ENCODE measurements at places on chromosomes 6 and 20.

DNA sequence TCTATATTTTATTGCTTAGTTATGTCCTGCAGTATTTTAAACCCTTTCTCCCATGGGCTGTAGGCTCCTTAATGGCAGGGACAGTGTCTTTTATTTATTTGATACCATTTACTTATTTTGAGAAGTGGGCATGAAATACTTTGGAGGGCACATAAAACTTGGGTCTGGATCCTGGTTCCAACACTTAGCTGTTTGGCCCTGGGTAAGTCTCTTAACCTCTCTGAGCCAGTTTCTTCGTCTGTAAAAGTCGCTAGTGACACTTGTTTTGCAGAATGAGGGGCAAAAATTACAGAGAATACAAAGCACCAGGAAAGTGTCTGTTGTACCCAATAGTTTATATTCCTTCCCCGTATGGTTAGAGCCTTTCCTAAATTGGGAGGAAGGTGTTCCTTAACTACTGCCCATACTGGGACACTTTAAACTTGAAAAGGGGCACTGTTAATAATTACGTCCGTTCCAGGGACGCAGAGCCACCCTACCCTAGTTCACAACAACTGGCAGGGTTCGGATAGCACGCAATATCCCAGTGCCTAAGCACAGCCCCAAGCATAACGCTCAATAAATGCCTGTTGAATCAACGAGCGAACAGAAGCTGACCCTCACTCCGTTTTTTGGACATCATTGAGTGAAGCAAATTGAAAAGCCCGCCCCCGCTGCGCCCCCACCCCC, 6.0 kb upstream of the ARMC12 start:
- DNase-seq = no peak

DNA sequence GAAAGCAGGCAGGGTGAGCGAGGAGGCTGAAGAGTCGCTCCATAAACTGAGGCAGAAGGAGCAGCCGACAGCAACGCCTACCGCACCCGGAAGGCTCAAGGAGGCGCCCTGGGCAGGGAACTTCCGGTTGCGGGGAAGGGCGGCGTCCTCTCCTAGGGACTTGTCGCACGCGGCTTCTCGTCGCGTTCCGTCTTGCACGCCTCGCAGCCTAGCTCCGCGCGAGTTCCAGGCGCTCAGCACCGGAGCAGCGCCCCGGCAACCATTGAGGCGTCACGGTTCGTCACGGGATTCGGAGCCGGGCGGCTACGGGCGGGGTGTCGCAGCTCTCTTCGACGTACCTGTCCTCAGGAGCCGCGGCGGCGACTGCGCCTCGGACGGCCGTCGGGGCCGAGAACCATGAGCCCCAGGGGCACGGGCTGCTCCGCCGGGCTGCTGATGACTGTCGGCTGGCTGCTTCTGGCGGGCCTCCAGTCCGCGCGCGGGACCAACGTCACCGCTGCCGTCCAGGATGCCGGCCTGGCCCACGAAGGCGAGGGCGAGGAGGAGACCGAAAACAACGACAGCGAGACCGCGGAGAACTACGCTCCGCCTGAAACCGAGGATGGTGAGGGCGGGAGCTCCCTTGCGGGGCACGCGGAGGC, at the start of gene SPACA1:
Gene SPACA1, plus strand, starts transcription at position 332 of the 641 bp plus-strand sequence. Its CDS starts 65 bp downstream, at position 397.
- DNase-seq = no peak

GRCh38 chr6:66849843-66850242, 1142.8 kb upstream of the EYS start:
- no peak for DNase-seq

DNA sequence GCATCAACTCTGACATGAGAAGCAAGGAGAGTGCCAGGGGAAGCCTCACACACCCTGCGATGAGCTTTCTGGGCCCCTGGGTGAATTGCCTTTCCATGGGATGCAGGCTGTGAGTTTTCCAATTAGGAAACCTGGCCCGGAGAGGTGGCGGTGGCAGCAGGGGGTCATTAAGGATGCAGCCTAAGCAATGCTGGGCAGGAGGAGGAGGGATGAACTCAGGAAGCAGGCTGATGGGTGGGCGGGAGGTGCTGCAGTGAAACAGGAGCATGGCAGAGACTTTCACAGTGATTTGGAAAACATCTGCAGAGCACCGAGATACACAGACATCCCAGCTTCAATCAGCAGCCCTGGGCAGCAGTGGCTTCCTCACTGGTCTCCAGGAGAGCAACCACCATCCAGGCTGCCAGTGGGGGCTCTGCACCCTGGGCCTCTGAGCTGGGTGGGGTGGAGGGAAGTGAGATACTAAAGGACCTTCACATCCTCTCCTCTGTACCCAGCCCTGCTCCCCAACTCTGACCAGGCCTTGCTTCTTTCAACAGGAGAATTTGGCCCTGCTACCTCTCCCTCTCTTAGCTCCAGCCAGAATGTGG, 44.9 kb downstream of the LRFN2 start:
- no peak for DNase-seq

- DNase-seq = no peak
Observed at GRCh38 chr6:107656401-107656800, 166.5 kb downstream of the SOBP start.

All from NCI-H774 (cell line).